ENCODE measurements at places on chromosomes 16 and 17.
A peak's percentile ranks its signal among the peaks of the same experiment; 100 is the strongest.

- DNase-seq = no peak
Observed at GRCh38 chr17:28645576-28645939, 600 bp upstream of the BLTP2 start.

DNA sequence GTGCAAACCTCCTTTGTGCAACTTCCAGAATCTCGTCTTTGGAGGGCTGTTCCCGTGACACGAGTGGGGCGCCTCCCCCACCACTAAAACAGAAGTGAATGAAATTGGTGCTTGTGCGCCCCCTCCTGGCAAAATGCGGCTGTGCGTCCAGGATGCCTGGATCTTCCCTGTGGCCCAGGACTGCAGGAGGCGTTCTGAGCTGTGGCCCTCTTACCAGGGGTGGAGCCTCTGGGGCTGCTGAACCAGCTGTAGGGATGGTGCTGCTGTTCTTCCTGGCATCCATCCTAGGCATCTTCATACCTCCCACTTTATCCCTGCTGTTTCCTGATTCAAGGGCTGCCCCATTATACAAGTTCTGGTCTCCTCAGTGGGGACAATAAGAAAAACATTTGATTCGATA, 18.5 kb upstream of the NAGLU start:
- peak; percentile 97 for DNase-seq

- DNase-seq = no peak
Observed at GRCh38 chr16:1674751-1675664, 3.1 kb upstream of the JPT2 start.

DNA sequence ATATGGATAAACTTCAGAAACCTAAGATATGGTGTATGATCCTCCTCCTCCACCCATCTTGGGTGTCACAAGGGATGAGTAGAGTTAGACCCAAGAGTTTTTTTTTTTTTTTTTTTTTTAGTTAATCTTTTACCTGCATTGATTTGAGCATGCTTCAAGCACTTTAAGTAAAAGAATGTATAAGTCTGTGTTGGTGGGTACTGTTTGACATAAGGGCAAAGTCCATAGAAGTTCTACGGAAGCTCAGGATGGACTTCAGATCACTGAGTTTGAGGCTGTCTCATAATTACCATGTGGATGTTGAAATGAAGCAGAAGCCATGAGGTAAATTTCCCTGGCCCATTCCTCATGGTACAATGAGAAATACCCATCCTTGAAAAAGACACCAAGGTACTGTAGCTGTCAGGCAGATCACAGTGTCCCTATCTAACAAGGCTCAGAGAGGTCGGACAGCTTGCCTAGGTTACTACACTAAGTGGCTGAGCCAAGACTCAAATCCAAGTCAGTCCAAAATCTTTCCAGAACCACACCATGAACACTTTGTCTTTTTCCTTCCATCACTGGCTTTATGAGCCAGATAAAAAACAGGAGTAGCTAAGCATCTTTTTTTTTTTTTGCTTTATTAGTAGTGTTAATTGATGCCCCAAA, 962.8 kb downstream of the CDH11 start:
- no peak for DNase-seq

DNA sequence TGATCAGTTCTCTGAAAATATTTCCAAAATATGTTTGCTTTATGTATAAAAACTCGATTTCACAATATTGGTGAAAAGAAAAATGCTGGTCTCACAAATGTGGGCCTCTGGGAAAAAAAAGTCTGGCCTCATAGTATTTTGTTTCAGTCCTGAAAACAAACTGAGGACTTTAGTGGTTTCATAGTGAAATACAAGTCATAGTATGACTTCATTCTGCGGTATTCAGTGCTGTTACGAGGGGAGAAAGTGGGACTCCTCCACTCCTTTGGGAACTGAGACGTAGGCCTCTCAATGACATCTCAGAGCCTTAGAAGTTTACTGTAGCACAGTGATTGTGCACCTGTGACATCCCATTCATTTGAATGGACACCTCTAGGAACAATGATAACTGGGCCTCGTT, 56.0 kb downstream of the CYB561 start:
- DNase-seq = no peak

GRCh38 chr16:66372078-66372897, 5.8 kb downstream of the CDH5 start:
- DNase-seq = peak; percentile 59

- DNase-seq = no peak
Observed at GRCh38 chr17:70658840-70659239, 489.5 kb downstream of the KCNJ2 start.

GRCh38 chr16:57722651-57723050, 12.9 kb upstream of the KATNB1 start:
- DNase-seq = no peak

DNA sequence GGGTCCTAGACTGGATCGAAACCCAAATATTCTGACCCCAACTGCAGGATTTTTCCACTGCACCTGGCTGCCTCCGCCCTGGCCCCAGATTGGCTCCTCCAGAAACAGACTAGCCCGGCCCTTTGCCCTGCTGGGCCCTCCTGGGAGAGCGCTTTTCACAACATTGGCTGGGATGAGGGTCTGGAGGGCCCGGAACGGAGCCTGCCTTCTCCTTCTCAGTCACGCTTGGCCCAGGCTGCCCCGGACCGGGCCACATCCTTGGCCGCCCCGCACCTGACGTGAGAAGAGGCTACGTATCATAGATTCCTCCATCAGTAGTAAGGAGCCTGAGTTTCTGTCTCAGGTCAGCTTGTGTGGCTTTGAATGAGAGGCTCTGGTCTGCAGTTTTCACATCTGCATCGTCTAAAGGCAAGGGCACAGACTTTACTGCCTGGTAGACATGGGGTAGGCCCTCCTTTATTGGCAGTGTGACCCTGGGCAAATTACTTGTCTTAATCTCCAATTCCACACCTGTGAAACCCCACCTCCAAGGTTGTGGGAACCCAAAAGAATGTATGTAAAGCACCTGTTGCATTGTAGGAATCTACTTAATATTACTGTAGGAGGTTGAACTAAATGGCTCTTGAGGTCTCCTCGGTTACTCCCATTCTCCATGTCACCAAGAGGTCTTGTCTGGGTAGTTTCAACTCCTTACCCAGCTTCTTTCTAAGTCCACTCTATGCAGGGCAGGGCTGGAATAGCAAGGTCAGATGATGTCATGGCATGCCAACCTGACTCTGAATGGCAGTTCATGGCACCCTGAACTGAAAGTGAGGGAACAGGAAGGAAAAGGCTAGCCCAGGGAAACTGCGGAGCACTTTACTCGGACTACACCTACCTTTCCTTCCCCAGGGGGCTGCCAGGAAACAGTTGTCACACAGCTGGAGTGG, 661 bp downstream of the LRRC3C start:
- DNase-seq = peak; percentile 82

GRCh38 chr16:53925107-53925410, 221.1 kb downstream of the FTO start:
- DNase-seq = no peak

- no peak for DNase-seq
Observed at GRCh38 chr17:81438688-81439087, 43.4 kb downstream of the BAHCC1 start.

- no peak for DNase-seq
Observed at GRCh38 chr17:42268236-42268635, 8.0 kb downstream of the STAT5B start.

DNA sequence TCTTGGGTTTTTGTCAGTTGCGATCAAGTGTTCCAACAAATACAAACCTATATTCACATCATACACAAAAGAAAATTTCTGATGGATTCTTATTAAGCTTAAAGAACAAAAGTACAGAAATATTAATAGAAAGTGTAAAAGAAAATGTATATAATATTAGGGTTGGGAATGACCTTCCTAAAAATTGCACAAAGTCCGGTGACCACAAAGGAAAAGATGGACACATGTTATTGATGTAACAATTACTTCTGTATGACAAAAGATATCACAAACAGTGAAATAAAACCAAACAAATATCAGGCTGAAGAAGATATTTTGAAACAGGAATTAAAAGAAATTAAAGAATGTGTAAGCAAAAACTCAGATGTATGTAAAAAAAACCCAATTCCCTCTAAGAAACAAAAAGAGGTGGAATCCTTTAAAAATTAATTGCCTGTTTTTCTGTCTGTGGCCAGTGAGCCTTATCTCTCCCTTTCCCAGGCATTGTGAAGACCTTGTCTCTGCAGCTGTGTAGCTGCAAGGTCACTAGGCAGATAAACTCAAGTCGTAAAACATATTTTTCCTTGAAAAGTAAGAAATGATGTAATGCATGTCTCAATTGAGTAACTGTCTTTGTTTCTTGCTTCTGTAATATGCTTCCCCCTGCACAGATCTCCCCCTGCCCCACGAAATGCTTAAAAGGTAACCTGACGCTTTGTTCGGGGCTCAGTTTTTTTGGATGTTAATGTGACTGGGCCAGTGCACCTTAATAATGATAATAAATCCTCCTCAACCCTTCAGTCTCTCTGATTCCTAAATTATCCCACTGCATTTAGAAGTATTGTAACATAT, 2.8 kb downstream of the ST6GALNAC1 start:
- no peak for DNase-seq

DNA sequence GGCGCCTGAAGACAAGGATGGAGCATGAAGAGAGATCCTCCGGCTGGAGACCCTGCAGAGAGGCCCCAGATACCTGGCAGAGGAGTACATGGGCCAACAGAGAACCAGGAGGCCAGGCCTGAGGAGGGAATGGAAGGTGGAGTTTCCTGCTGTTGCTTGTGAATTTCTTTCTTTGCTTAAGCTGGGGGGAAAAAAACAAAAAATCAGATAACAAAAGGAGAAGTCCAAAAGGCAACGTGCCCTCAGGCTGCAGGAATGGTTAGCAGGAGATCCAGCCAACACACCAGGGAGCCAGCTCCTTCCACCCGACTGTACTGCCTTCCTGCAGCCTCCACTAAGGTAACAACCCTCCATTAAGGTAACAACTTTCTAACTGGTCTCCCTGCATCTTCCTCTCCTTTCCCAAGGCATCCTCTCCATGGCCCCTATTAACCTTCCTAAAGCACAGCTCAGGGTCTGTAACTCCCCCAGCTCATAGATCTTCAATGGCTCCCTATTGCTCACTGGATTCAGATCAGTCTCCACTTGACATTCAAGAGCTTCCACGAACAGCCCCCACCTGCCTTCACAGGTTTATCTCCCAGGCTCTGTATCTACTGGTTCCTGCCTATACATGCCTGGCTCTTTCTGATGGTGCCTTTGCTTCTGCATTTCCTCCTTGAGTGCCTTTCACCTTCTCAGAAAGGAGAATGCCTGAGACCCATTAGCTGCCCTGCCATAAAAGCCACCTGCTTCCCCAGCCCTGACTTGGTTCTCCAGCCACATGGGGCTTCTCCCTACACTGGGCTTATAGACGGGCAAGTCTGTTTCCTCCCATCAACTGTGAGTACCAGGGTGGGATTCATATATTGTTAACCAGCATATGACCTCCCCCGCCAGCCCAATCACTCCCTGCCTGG, 725 bp upstream of the ARL5C start:
- DNase-seq = no peak

DNA sequence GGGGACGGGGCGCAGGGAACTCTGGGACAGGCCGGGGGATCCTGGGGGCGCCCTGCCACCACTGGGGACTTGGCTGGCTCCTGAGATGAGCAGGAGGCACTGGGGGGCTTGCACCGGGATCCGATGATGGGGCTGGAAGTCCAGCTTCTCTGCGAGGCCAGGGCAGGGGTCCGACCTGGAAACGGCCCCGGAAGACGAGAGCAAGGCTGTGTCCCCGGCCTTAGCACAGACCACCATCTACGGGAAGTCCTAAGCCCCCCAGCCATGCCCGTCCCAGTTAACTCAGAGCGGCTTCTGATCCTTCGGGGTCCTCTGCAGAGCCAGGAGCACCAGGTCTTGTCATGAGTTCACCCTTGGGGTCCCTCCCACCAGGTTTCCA, 573 bp downstream of the CDT1 start:
- peak; percentile 69 for DNase-seq

DNA sequence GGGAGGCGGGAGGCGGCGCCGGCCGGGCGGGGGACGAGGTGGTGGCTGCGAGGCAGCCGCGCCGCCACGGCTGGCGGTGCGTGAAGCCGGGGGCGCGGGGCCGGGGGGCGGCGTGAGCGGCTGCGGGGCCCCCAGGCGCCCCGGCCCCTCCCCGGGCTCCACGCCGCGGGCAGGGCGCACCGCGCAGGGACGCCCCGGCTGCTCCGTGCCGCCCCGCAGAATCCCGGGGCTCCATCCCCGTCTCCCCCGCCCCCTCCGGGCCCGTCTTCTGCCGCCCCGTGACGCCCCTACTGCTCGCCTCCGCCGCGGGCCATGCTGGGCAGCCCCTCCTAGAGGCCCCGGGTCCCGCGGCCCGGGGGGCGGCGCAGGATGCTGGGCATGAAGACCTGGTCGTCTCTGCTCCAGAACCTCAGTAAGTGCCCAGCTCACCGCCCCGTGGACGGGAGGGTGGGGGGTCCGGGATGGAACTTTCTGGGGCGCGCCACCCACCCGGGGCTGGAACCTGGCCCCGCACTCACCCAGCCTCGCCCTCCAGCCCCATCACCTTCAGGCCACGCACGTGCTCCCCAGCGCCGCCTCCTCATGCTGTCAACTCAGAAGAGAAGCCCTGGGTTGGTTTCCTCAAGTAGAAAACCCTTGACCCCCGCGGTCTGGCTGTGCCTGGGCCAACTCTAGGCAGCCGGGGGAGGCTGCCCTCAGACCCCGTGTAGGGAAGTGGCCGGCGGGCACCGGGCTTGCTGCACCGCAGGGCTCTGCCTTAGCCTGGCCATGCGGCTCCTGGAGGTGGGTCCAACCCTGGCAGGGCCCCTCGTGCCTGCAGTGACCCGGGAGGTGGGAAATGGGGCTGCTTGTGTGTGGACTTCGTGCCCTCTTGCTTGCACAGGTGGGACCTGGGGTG, 150.2 kb upstream of the GSE1 start:
- no peak for DNase-seq

DNA sequence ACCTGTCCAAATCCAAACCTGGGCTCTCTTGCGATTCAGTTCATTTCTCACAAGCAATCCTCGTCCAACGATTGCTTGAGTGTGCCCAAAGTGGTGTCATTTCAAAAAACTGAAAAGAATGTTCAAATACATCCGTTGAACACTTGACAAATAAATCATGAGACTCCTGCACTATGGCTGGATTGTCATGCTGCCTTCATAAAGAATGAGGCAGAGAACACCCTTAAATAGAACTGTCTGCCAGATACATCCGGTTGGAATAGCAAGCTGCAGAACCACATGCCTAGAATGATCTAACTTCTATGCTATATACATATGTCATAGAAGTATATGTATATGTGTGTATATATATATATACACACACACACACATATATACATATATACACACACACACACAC, 55.4 kb upstream of the HAPSTR1 start:
- no peak for DNase-seq

GRCh38 chr16:4384509-4384942, 12.9 kb downstream of the VASN start:
- DNase-seq = peak; percentile 83

DNA sequence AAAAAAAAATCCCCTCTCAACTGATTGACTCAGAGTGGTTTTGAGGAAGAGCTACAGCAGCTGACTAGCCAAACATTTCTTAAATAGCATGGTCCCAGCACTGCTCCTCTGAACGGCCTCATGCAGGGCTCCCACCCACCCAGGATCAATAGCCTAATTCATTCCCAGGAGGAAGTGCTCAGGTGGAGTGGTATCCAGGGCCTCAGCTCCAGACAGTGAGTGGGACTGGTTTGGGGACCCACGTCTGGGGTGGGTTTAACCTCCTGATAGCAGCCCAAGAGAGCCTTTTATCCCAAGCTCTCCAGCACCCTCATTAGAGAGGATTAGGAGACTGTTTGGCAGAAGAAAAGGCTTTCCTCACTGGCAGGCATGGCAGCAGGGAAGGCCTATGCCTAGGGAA, 68.5 kb upstream of the CDH5 start:
- DNase-seq = no peak

Data from tibial artery (tissue), 4 donors.